Activated T-cell treated with anti-CD3 and anti-CD28 coated beads, Interleukin-2, amount 50 U/mL, for 72 hours (primary cell): ENCODE measurements at places on chromosomes 12 and 14. TPM values are rescaled to one million over a fixed set of nuclear protein-coding genes. Genes with fewer than 3 reads are reported as not detected.

- no peak for DNase-seq
Measured at GRCh38 chr12:83143950-83144349, 457.2 kb downstream of the TMTC2 start.

DNA sequence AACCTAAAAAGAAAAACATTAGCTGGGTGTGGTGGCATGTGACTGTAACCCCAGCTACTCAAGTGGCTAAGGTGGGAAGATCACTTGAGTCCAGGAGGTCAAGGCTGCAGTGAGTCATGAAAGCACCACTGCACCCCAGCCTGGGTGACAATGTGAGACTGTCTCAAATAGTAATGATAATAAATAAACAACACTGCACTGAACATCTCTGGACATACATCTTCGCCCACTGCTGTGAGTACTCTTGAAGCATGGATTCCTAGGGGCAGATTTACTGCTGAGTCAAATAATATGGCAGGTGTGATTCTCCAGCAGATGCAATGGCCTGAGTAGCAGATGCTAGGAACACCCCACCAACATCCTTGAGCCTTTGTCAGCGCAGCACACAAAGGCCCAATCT lies 23.6 kb downstream of the ABCB9 start:
- no peak for DNase-seq

- DNase-seq = no peak
Measured at GRCh38 chr12:103997286-103997900, 31.7 kb downstream of the TDG start.

- DNase-seq = peak; percentile 88
Measured at GRCh38 chr14:49862089-49862673, 9.6 kb upstream of the NEMF start.

Gene DNAJC22
- total RNA-seq = not detected

DNA sequence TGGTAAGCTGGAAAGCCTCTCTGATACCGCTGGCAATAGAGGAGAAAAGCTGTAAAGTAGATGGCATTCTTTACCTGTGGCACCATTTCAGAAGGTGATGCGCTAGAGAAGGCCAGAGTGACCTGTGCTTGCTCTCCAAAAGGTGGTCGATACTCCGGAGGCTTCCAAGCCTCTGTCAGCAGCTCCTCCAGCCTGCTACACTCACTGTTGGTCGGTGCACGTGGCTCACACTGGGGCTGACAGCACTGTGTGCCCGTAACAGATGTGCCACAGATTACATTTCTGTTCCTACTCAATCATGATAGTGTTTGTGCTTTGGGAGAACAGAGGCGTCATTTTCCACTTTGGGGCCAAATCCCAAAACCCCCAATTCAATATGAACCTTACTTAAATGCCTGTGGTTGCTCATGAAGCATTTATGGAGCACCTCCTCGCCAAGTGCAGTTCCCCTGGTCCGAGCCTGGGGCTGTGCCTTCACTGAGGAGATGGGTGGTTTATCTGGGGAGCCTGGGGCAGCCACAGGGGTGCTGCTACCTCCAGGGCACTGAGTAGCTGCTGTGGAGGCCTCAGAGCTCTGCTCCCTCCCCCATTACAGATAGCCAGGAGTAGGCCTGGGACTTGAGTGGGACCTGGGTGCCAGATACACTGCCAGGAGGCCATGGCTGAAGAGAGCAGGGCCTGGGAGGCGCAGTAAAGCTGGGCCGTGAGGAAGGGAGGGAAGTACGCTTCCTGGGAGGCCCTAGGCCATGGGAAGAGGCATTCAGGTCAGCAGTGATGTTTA lies 26.8 kb downstream of the CCNK start:
- no peak for DNase-seq

Gene BRF1
- total RNA-seq = 34.5 TPM

- no peak for DNase-seq
Measured at GRCh38 chr12:130989391-130989790, 35.7 kb downstream of the ADGRD1 start.

DNA sequence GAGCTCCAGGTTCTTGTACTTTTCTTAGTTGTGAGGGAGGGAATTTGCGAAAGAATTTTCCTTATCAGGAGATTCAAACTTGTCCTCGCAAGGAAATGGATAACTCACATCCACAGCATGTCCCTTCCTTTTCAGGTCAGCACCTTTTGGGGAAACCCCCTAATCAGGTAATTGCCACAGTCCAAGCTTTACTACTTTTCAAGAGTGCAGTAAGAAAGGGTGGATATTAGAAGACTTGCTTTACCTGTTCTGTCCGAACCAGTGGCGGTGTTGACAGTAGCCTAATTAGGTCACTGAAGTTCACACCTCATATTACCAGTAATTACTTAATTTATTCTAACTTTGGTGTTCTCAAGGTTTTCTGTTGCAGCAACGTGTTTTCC lies 6.7 kb upstream of the C12orf50 start:
- no peak for DNase-seq

- no peak for DNase-seq
Measured at GRCh38 chr14:34175574-34175973, 224.7 kb upstream of the EGLN3 start.

GRCh38 chr14:102690509-102691286 lies 86.6 kb upstream of the TRAF3 start:
- no peak for DNase-seq
